ENCODE measurements at places on chromosomes 4 and X.

- no peak for DNase-seq
These were observed 177.8 kb upstream of the DKK2 start for GRCh38 chr4:107213880-107214279.

DNA sequence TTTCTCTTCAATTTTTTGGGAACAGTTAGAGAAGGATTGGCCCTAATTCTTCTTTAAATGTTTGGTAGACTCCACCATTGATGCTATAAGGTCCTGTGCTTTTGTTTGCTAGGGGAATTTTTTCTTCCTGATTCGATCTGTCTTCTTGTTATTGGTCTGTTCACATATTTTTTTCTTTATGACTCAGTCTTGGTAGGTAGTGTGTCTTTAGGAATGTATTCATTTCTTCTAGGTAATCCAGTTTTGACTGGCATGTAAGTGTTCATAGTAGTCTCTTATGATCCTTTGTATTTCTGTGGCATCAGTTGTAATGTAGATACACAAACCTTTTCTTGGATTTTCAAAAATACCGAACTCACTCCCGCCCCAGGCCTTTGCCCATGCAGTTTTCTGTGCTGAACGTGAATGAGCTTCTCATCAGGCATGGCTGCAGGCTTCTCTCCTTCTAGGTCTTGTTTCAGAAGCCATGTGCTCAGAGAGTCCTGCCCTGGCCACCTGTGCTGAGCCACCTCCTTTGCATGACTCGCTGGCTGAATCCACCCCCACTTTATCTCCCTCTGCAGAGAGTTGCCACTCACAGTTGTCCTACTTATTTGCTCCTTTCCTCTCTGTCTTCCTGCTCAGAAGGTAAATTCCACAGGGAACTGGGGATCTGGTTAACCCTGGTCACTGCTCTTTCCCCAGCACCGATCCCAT, 67.0 kb downstream of the STK32B start:
- DNase-seq: no peak

GRCh38 chrX:45540181-45540580, 339.5 kb upstream of the DIPK2B start:
- no peak for DNase-seq

DNA sequence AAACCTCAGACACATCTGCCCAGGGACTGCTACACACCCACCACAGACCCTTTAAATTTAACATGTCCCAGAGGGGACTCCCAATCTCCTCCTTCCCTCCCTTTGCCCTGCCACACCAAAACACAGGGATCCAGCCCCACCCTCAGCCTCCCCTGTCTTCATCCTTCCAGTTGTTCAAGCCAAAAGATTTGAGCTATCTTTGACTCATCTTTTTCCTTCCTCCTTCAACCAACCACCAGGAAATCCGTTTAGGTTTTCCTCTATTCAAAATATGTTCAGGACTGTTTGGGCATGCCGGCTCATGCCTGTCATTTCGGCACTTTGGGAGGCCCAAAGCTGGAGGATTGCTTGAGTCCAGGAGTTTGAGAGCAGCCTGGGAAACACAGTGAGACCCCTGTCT, 6.9 kb upstream of the STK32B start:
- DNase-seq: no peak

GRCh38 chrX:150229481-150229880, 133.6 kb upstream of the MAMLD1 start:
- DNase-seq: no peak

DNA sequence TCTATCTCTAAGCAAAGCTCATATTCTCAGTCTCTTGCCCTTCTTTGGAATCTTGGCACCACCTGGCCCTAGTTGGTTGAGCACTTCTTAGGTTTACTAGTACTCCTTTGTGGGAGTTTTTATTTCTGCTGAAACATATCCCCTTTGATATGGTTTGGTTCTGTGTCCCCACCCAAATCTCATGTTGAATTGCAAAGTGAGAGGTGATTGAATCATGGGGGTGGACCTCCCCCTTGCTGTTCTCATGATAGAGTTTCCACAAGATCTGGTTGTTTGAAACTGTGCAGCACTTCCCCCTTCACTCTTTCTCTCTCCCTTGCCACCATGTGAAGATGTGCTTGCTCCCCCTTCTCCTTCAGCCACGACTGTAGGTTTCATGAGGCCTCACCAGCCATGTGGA, 22.2 kb upstream of the SYNPO2 start:
- DNase-seq: no peak

GRCh38 chr4:90585961-90586360, 458.8 kb downstream of the CCSER1 start:
- DNase-seq: no peak

- DNase-seq: peak; percentile 0
These were observed 146.8 kb downstream of the KLHL4 start for GRCh38 chrX:87664381-87664780.

Measured in NCI-H774 (cell line).